ENCODE measurements at places on chromosomes 2 and 18.

DNA sequence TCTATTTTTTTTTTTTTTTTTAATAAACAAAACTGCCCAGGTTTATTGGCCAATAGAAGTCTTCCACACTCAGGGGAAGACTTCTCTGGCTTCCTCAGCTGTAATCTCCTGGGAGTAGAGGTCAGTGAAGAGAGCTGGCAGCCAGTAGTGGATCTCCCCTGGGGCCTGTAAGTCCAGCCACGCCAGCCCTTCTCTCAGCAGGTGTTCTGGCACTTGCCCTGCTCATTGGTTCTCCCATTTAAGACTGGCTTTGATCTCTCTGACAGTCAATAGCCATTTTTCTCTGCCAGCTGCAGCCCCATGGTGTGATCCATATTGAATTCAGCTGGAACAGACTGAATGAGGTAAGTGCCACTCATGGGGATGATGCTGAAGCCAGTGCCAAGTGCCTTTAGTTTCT, 170.6 kb upstream of the SPHKAP start:
- DNase-seq: no peak

DNA sequence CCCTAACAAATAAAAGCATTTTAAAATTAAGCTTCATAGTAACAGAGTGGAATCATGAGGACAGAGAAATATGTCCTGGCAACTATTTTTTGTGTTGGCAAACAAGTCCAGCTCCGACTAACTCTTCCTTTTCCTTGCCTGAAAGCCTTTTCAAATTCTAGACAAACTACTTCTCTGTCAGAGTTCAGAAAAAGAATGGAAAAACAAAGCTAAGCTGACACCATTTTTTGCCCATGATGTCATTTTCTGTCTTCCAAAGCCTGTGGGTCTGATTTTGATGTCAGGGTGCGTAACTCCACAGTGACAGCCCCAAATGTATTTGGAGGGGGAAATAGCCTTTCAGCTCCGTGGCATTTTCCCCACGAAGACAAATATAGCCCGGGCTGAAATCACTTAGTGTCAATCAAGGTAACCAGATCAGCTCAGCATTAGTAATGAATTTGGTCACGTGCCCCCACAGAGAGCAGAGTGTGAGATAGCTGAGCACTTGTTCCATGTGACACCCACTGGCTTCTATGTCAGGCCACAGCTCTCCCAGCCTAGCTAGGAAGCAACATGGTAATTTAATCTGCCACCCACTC, 233.0 kb upstream of the SIX2 start:
- DNase-seq: no peak

DNA sequence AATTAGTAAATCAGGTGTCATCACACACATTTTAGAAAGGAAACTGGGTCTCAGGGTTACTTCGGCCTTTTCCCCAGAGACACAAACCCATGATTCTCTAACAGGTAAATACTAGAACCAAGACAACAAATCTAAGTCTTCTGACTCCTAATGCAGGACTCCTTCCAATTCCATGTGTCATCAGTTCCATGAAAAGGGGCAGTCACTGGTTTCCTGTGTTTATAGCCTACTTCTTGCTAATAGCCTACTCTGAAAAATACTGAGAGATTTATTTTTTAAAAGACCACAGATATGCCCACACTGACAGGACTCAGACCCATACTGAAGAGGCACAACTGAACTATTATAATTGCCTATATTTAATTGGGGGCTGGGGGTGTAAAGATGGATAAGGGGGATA, 33.0 kb downstream of the RAB1A start:
- no peak for DNase-seq

- DNase-seq: no peak
Observed at GRCh38 chr2:197805715-197806633, 1.6 kb downstream of the PLCL1 start.

DNA sequence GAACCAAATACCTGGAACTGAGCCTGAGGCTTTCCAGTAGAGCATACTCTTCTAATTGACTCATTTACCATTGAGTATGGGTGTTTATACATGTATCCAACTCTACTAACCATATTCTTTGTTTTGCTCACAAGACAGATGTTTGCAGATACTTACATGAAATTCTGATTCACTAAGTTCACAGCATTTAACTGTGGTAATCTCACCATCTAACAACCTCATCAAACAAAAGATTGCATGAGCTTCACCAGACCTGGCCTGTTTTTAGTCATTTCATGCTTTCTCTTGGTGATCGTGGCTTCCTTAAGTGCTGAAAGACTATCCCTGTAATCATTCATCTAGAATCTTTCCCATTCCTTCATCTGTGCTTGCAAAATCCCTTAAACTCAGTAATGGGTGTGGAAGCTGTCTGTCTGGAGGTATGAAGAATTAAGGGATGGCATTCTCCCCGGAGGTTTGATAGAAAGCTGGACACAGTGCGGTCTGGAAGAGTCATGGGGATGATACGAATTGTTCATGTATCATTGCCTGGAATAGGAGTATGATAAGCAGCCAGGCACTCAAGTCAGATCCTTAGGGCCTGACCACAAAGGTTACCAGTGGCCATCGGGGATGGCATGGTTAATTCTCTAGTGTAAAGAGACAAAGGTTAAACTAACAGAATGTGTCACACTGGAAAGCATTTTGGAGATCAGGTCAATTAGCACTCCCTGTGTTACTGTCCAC, 42.0 kb upstream of the IL1R1 start:
- DNase-seq: no peak

- DNase-seq: no peak
Observed at GRCh38 chr2:48589170-48589767, 28.4 kb upstream of the GTF2A1L start.

GRCh38 chr2:148819019-148819585, 55.9 kb upstream of the KIF5C start:
- DNase-seq: no peak

DNA sequence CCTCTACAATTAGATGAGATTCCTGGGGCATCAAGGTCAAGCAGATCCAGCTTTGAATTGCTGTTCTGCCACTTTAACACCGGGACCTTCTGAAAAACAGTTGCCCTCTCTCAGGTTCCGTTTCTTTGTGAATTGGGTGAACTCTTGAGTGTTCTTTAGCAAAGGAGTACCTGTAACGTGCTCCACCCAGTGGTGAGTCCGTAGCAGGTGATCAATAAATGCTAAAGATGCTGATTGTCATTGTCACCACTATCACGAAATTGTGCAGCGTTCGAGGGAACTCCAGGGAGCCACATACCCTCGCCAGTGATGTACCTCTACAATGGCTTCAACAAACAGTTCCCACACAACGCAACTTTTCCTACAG, 81.9 kb downstream of the TCF7L1 start:
- no peak for DNase-seq

DNA sequence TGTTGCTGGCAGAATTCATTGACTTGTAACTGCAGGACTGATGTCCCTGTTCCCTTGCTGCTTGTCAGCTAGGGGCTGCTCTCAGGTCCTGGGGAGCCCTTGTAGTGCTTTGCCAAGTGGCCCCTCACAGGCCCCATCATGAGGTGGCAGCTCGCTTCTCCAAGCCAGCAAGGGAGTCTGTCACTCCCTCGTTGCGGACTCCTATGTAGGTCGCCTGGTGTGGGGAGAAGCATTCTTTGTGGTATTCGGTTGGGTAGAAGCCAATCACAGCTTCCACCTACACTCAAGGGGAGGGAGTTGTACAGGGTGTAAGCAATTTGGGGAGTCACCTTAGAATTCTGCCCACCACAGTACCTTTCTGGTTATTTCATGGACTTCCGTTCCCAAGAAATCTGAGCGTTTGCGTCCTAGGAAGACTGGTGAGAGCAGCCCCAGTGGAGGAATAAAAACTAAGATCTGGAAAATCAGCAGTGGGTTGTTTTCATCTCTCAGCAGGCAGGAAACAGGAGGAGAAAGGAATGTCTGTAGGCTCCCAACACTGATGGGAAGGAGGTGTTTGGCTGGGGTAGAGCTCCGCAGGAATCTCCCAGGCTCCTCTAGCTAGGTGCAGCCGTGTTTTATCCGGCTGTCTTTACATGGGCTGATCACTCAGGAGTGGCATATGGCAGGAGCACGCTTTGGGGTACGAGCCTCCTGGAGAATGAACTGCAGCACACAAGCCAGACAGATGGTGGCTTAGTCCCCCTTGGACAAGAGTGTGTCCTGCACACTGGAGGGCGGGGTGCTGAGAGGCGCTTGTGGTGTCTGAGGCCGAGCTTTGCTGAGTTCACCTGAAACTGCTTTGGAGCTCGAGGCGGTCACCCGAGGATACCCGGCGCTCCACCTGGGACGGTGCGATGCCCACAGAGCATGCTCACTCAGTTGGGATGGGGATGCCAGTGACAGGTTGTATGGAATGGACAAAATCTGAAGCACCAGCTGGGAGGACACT, 58.3 kb downstream of the LDLRAD4 start:
- DNase-seq: peak; percentile 47

GRCh38 chr2:176293334-176293733, 24.1 kb downstream of the MTX2 start:
- no peak for DNase-seq

- no peak for DNase-seq
Observed at GRCh38 chr2:206846981-206847834, 81.8 kb downstream of the FASTKD2 start.

- DNase-seq: no peak
Observed at GRCh38 chr2:103963146-103963725, 890.7 kb upstream of the POU3F3 start.

DNA sequence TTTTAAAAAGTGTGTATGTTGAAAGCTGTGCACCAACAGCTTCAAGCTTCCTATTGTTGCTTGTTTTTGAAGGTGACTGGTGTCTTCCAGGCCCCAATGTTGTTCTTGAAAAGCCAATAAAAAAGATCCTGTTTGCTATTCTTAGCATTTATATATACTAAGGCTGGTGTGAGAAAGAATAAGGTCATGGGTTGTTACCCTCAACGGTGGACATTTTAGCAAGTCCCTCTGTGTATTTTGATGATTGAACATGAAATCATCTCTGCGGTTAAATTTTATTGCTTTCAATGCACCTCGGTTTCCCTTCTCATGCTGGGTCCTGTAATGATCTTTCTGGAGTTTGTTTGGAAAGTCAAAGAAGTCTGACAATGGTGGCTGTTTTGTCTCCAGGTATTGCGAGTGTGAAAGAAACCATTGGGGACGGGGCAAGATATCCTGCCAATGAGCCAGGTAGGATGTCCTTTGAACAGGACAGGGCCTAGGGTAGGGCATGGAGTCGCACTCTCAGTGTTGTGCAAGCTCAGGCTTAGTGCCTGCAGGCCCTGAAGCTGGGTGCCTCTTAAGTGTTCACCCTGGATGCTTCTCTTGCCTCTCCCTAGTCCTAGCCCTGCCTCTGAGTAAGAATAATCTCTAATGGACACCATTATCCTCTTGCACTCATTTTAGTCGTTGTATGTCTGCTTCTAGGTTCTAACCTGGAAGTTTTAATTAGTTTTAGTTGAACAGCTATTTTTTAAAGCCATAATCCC, 16.0 kb upstream of the KLF7 start:
- no peak for DNase-seq

DNA sequence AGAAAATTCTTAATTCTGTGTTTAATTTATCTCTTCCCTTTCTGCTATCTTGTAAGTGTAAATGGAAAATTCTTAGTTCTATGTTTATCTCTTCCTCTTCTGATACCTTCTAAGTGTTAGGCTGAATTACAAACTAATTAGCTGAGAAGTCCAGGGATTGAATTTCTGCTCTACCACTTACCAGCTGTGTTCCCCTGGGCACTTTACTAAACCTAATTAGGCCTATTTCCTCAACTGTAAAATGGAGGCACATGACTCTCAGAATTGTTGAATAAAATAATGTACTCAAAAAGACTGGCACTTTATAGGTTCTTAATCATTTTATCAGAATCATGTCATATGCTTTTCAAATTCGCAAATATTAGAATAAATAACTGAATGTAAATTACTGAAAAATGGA, 146.3 kb downstream of the MAP2 start:
- no peak for DNase-seq

- DNase-seq: no peak
Observed at GRCh38 chr2:239337877-239338484, 62.8 kb downstream of the HDAC4 start.

DNA sequence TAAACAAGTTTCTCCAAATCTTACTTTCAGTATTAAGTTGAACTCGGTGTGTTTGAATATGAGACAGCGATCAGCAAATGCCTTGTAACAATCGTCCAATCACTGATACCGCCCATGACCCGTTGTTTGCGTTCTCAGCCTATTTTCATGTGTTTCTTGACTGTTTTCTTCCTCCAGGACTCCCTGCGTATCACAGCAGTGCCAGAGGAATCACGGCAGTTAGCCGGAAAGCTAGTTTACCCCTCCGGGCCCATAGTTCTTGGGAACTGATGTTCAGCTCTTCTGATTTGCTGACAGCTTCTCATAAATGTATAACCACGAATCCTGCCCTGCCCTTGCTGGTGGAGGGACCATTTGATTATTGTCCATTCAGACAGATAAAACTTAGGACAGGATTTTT, 42.2 kb upstream of the TPO start:
- no peak for DNase-seq
